ENCODE measurements at places on chromosomes 6 and 20. TPM values are rescaled to one million over a fixed set of nuclear protein-coding genes. Genes with fewer than 3 reads are reported as not detected.

RIMS1 gene
- total RNA-seq = 0.07 TPM

BCL2L1 gene
- 45.9 TPM for total RNA-seq

DNA sequence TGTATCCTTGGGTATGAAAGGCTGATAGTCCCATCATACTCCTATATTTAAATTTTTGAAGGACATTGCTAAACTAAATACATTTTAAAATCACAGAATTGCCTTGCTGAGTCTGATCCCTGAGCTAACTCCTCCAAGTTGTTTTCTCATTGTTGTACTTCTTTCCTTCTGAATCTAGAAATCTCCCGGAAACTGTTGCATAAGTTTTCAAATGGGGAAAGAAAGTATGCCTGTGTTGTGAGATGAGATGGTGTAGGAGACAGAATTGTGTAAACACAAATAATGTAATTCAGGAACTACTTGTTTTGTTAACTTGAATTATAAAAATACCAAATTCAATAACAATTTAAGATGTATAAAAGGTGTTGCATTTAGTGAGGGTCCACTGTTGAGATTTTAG is 7.3 kb downstream of the PNRC1 start:
- DNase-seq = no peak

FAM217A gene
- total RNA-seq = not detected

GRCh38 chr20:34637245-34638038 is 39.5 kb downstream of the PIGU start:
- DNase-seq = peak; percentile 46

FAM162B gene
- total RNA-seq = 3.5 TPM

GPR63 gene
- total RNA-seq = 0.56 TPM

GRCh38 chr6:112118034-112118433 is 30.6 kb downstream of the FAM229B start:
- no peak for DNase-seq

DNA sequence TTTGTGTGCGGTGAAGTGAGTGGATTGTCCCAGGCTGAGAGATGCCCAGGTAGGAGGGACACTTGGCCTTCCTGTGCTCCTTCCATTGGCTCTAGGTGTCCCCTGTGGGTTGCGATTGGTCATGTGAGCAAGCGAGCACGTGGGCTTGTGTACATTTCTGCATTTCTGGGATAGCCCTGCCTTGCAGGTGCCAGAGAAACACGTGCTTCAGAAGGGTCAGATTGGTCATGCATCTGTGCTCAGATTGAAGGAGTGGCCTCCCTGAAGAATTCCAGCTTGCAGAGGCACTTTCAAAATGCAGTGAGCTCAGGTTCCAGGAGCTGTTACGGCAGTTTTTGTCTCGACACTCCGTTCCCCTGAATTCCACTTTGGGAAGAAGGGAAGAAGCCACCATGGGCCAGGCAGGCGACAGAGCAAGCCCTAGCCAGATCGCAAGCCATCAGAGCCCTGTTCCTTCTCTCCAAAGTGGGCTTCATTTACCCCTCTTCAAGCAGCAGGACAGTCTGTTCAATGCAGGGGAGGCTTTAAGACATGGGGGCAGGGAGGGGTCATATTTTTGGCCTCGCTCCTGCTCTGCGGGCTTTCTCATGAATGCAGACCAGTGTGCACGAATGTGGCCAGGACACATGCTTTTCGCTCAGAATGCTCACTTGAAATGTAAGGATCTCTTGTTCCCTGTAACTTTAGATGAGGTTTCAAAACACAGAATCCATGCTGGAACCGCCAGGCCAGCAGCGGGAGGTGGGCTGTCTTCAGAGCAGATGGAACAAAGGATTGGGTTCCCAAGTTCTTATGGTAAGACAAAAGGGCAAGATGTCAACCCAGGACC is 78.6 kb upstream of the AKAP12 start:
- no peak for DNase-seq

DNA sequence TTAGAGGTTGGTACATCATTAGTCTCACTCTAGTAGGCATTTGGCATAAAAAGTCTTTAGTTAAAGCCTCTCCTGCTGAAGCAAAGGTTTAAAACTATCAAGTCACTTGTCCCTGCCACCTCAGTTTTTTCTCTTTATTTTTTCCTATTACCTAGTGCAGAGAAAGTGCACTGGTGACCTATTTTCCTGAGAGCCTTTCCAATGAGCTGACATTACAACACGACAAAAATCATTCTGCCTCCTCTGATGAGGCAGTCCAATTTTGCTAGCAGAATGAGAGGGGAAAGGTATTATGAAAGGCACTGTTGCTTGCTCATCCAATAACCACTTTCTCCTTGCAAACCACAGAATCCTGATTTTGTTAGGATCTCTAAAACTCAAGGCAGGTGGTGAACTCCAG is 73.3 kb upstream of the SGK1 start:
- no peak for DNase-seq

GRCh38 chr6:117512056-117512828 is 29.8 kb downstream of the DCBLD1 start:
- no peak for DNase-seq

SPDEF gene
- not detected for total RNA-seq

DNA sequence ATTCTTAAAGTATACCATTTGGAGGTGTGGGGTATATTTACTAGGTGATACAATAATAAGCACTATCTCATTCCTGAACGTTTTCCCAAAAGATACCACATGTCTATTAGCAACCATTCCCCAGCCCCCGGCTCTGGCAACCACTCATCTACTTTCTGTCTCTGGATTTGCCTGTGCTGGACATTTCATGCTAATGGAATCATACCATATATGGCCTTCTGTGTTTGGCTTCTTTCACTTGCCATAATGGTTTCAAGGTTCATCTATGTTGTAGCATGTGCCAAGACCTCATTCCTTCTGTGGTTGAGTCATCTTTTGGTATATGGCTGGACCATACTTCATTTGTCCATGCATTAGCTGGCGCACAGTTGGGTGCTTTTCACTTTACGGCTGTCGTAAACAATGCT is 39.7 kb downstream of the BCAS4 start:
- DNase-seq = no peak

DNA sequence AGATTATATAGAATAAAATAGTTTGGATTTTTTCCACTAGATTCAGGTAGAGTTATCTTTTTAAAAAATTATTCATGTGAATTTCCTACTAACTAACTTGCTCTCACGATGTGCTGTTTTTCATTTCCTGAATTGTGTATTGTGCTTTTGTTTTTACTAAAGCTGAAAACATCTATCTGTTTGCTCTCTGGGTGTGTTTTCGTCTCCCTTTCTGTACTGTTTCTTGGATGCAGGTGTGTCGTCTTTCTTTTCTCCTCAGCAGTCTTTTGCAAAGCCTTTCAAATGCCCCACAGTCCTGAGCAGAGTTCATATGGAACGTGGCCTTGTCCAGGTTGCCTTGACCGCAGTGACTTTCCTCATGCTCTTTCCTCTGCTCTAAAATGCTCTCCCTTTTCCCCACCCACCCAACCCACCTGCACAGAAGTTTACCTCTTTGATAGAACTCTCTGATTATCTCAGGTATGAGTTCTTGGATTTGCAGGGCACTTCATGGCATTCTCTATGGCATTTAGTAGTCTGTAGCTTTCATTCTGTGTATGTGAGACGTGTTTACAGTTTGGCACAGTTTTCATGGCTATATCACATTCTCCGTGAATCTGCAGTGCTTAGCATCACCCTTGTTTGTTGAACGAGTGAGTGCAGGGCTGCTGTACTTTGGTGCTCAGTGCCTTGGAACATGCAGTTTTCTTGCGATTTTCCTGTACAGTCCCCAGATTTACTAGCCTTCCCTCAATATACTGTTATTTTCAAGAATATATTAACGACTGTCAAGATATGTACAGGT is 77.1 kb downstream of the FARS2 start:
- no peak for DNase-seq

GRCh38 chr20:38203337-38203980 is 38.4 kb upstream of the TGM2 start:
- DNase-seq = no peak

DNA sequence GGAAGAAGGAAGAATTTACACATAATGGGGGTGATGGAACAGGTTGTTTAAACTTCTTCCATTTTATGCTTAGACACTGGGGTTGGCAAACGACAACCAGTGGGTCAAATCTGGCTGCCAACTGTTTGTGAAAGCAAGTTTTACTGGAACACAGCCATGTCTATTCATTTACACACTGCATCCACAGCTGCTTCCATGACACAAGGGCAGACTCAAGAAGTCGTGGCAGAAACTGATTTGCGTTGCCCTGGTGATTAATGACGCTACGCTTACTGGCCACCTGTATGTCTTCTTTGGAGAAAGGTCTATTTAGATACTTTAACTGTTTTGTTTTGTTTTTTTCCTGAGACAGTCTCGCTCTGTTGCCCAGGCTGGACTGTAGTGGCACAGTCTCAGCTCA is 19.0 kb downstream of the CTCFL start:
- no peak for DNase-seq

- no peak for DNase-seq
Observed at GRCh38 chr6:37021356-37022129, 16.1 kb downstream of the FGD2 start.

DNA sequence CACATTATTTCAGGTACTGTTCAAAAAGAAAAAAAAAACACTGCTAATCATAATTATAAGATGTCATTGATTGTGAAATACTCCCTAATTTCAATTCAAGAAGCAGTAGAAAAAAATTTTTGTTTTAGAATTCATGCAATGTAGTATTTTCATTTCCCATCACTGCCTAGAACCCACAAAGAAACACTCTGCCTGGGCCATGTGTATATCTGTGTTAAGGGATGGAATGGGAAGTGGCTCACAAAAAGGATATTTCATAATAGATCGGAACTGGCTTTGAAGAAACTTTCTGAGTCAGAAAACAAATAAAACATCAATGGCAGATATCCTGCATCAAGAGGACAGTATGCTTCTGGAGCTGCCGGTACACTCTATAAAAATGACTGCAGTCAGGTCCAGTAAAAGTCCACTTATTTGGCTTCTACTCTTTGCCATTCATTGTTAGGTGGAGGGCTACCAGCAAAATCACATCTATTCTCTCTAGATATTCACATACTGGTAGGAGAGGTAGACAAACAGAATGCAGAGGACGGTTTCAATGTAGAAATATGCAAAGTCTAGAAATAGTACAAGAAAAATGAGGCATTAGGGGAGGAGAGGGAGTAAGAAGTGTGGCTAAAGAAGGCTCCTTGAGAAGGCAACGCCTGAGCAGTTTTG is 135.0 kb upstream of the TNFAIP3 start:
- no peak for DNase-seq

DNA sequence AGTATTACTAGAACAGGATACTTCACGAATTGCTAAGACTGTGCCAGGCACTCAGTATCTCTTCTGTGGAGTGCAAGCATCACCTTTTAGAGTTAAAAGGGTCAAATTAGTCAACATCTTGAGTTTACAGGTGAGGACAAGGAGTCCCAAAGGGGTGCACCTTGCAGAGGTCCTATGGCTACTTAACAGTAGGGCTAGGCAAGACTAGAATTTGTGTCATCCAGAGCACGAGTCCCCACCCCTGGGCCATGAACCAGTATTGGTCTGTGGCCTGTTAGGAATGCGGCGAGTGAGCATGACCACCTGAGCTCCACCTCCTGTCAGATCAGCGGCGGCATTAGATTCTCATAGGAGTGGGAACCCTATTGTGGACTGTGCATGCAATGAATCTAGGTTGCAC is 10.5 kb upstream of the DSTN start:
- DNase-seq = no peak

DNA sequence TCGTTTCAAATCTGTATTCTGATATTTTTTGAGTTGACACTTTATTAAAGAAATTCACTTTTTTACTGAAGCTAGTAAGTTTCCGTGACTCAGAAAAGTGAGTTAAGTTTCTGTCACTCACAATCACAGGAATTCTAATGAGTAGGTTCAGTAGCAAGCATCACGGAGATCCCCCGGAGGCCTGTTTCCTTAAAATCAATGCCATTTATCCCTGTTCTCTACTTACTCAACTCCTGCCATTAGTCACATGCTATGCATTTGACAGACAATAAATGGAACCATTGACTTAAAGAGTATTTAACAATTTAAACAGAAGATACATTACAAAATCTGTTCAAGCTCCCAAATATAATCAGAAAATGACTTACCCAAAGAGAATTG is 9.1 kb downstream of the SLC18B1 start:
- DNase-seq = no peak

Measured in heart right ventricle (tissue), 16 donors.